Naive thymus-derived CD8-positive, alpha-beta T cell (primary cell): ENCODE measurements at places on chromosomes 12 and 14. TPM values are rescaled to one million over a fixed set of nuclear protein-coding genes. Genes with fewer than 3 reads are reported as not detected.

Gene CNPY2
- 79.9 TPM for total RNA-seq

DNA sequence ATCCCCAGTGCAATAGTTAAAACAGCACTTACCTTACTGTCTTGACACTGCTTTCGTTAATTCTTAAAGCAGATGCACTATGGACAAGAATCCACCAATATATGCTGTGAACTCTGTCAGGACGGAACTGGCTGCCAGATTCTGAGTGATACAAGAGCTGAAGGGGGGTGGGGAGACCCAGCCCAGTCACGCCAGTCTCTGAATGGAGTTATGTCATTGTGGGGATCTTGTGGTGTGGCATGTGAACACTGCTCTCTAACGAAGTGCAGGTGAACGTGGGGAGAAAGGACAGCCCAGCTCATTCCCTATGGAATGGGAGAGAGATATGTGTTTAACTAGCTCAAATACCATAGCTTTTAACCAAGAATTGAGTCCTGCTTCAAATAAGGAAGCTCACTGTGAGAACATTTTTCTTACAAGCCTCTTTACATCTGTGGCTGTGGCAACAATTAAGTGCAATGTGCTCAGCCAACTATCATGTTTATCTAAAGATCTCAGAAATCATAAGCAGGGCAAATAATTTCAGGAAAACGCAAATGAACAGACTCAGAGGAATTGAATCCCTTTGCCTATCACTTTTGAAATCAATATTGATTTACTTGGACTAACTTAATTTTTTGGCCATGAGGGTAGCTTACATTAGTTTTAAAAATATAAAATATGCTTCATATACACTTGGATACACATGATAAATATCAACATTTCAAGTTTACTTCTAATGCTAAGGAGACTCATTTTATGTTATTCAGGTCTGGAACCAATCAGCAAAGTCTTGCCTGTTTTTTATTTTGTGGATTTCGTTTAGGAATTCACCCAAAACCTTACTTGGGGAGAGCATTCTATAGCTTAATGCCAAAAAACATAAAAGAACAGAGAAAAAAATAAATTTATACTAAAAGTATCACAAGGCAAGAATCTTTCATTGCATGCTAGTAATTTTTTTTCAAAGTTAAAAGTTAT lies at the start of gene LUM:
LUM (minus strand) TSS at position 129 of the 960 bp plus-strand sequence. CDS start 2,515 bp downstream, outside the sequence.
- DNase-seq = no peak

DNA sequence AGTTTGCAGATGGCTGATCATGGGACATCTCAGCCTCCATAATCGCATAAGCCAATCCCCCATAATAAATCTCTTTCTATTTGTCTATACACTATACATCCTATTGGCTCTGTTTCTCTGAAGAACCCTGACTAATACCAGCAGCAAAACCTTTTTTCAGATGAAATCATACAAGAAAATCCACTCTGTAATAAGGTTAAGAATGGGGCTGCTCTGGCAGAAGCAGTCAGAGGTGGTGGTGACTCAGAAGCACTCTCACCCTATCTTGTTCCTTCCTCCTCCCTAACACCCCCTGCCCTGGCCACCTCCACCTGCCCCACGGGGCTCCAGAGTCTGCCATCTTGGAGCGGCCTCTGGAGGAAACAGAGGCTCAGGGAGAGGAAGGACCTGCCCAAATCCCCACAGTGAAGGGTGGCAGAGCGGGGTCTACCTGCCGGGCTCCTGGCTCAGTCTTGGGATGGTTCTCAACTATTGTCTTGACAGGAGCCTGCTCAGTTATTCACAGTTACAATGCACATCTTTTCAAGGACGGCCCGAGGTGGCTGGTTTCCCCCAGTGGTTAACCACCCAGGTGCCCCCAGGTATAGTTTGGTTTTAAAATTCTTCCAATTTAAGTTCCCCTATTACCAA lies 109.3 kb upstream of the EVL start:
- DNase-seq = no peak

Gene SPRYD4
- total RNA-seq = 9.0 TPM

GRCh38 chr14:103205541-103205906 lies 82.3 kb downstream of the TNFAIP2 start:
- no peak for DNase-seq

Gene UBC
- 788 TPM for total RNA-seq

- no peak for DNase-seq
These were observed 4.3 kb downstream of the IPO4 start for GRCh38 chr14:24184104-24184970.

DNA sequence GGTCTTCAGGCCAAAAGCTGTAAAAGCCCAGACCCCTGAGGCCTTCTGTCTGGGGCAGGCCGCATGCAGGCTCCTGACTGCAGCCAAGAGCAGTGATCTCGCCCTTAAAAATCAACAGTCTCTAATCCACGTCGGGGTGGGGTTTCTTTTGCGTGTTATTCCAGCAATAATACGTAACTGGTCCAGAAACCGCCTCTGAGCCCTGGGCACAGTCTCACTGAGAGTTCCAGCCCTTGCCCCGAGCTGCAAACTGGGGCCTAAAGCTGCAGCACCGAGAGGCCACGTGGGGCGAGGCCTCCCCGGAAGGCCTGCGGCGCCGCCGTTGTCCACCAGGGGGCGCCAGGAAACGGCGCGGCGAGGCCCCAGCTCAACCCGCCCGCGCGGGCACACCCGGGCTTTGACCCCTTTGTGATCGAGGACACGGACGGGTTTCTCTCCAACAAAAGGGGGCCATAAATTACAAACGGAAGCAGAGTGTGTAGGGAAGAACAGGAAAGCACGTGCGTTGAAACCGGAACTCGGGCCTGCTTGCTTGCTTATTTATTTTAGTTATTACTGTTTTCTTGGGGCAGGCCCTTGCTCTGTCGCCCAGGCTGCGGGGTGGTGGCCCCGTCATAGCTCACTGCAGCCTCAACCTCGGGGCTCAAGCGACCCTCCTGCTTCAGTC lies 87.2 kb downstream of the NINJ2 start:
- DNase-seq = peak; percentile 71

Gene RD3L
- not detected for total RNA-seq

DNA sequence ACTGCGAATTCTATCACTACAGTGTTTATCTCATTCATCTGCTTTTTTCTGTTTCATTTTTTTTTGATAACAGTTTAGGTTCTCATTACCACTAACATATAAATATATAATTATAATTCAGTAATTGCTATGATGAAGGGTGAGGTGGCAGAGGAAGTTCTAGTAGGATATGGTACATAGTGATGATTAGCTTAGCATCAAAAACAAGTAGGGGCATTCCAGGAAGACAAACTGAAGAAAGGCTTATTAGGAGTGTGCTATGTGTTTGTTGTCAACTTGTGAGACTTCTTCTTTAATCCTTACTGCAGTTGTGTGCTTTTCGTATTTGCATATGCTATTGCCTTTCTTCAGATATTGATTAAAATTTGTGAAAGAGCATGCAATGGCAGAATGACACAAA lies 20.6 kb downstream of the FUT8 start:
- no peak for DNase-seq

GRCh38 chr14:81256289-81256960 lies 35.7 kb upstream of the GTF2A1 start:
- DNase-seq = no peak

- no peak for DNase-seq
These were observed 49.8 kb downstream of the NTN4 start for GRCh38 chr12:95740751-95741150.

DNA sequence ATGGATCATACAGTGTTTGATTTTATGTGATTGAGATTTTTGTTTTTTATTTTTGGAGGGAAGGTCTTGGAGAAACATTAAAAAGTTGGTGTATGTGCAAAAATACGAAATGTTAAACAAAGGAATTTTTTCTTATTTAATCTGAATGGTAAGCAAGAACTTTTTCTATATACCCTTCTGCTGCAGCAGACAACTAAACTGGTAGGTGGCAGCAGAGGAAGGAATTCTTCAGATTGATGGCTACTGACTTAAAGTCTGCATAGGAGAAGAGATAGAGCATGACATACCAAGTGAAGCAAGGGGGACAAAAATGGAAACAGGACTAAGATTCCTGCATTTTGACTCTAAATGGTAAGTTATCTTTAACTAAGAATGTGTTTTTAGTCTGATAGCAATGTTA lies 42.0 kb upstream of the A2ML1 start:
- peak; percentile 3 for DNase-seq

Gene BDKRB2
- not detected for total RNA-seq

DNA sequence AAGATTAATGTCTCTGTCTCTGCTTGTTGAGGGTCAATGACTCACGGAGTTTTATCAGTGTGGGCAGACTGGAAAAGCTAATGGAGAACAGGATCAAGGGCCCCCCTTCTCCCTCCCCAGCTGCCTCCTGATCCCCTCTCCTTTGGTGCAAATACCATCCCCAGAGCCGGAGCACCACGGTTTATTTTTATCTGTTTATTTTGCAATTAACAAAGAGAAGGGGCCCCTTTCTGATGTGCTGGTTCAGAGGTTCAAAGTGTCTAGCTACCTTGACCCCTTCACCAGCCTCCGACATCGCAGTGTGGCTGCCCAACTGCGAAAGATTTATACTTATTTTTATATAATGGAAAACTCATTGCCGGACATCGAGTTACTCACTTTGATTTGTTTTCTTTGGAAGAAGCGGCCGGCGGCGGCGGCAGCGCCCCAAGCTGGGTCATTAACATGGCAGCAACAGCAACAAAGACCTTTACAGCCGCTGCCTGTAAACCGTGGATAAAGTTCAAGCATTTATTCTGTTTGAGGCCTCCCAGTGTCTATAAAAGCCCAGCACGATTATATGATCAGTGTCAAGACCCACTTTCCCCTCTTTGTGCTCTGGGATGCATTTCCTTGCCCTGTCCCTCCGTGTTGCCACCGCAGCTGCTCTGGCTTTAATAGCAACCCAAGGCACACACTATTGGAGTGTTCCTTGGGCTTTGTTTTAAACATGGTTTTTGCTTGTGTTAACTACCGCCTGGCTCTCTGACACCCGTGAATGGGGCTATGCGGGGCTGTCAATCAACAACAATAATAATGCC lies 47.4 kb upstream of the PARP11 start:
- DNase-seq = no peak

Gene SINHCAF
- 87.7 TPM for total RNA-seq

DNA sequence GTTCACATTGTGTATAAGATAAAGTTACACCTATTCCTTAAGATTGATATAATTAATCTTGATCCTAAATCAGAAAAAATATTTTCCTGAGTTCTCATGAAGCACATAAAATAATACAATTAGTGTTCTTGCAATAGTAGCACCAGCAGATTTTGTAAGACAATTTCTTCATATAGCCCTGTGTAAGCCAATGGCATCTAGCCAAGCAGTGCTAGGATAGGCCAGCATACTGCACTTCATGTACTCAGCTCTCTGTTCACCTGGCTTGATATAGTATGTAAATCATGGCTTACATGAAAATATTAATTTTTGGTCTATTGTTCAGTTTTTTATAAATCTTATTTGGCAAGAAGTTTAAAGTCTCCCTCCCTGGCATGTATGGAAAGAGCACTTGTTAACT lies 1.9 kb downstream of the KLRF2 start:
- no peak for DNase-seq

Gene SAMD15
- 0.44 TPM for total RNA-seq

Gene PSME1
- 202 TPM for total RNA-seq

GRCh38 chr14:92503756-92504491 lies 9.7 kb upstream of the RIN3 start:
- DNase-seq = no peak

Gene DBX2
- not detected for total RNA-seq

GRCh38 chr12:66692986-66693385 lies 14.1 kb upstream of the GRIP1 start:
- no peak for DNase-seq
